ENCODE measurements at places on chromosomes 6 and 20. TPM values are rescaled to one million over a fixed set of nuclear protein-coding genes. Genes with fewer than 3 reads are reported as not detected.

The GJA10 gene
- not detected for polyA plus RNA-seq

The CTSZ gene
- 80.3 TPM for polyA plus RNA-seq

The TP53INP2 gene
- 11.3 TPM for polyA plus RNA-seq

The UBD gene
- polyA plus RNA-seq = 2.3 TPM

The SLC13A3 gene
- 9.0 TPM for polyA plus RNA-seq

The KCNK15 gene
- polyA plus RNA-seq = not detected

The MACROD2 gene
- polyA plus RNA-seq = 14.4 TPM

The BNIP5 gene
- polyA plus RNA-seq = 0.20 TPM

The HLA-DMB gene
- 74.3 TPM for polyA plus RNA-seq

The TMC2 gene
- 0.18 TPM for polyA plus RNA-seq

The GABRR2 gene
- polyA plus RNA-seq = 1.3 TPM

The SH3BGRL2 gene
- 34.9 TPM for polyA plus RNA-seq

The SMOC2 gene
- 25.7 TPM for polyA plus RNA-seq

DNA sequence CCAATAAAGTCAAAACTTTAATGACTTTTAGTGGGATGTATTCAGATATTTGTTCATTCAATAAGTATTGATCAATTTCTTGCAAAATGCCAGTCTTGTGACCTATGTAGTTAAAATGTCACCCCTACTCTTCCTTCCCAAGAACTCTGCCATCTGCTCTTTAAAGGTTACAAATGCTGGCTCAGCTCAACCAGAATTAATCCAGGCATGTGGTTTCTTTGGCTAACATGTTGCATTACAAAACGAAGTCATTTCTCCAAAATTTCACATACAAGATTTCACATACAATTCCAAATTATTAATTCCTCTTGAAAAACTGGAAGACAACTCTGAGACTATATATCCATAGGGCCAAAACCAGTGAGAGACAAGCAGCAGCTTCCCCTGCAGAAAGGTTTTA, 395.7 kb downstream of the PRKN start:
- no peak for DNase-seq

DNA sequence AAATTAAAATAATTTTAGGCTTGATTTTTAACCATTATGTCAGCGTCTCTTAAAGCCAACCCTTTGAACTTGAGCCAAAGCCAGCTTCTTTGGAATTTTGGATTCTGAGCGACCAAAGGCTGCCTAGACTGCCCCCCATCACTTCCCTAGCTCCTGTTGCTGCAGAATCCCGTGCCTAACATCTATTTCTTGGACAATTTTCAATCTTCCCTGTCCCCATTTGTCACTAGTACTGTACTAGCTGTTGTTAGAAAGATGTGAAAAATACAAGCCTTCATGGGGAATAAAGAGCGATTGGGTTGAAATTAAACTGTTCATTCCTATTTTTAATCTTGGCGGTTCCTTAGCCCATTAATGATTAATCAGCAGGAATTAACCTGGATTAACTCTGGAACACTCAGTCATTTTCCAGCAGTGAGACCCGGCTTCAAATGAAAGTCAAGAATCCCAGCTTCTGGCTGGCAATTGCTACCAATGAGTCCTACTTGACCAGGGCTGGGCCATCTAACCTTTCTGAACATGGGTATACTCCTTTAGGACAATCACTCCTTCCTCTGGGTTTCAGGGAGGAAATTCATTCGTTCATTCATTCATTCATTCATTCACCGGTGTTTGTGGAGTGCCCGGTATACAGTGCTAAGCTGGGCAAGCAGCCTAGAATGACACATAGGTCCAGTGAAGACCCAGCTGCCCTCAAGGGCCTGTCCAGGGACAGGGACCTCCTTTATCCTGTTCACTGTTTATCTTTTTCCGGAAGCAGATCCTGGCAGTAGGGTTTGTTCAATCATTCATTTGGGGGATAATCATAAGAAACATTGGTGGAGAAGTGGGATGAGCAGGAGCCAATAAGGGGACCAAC, 1.4 kb upstream of the RRBP1 start:
- DNase-seq = no peak

DNA sequence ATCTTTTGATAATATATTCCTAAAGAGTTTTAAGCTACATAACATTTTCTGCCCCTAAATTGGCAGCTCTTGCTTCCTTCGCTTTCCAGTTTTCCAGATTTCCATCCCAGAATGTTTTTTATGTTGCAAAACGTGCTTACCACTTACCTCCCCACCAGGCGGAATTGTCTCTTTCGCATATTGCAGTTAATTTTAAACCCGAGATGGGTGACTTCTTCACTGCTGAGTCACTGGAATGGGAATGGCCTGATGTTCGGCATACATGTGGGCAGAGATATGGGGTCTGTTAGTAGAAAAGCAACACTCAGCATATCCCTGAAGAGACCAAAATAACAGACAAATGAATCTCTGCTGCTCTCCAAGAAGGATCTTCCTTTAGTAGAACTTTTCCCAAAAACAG, 491.2 kb downstream of the PREX1 start:
- no peak for DNase-seq

- no peak for DNase-seq
Observed at GRCh38 chr6:161303628-161304340, 29.9 kb upstream of the AGPAT4 start.

GRCh38 chr6:160455541-160456213, 107.5 kb downstream of the SLC22A3 start:
- DNase-seq = peak; percentile 39

- no peak for DNase-seq
Observed at GRCh38 chr20:63116412-63117106, 99.4 kb downstream of the YTHDF1 start.

GRCh38 chr6:38651121-38651784, 11.5 kb upstream of the BTBD9 start:
- no peak for DNase-seq

DNA sequence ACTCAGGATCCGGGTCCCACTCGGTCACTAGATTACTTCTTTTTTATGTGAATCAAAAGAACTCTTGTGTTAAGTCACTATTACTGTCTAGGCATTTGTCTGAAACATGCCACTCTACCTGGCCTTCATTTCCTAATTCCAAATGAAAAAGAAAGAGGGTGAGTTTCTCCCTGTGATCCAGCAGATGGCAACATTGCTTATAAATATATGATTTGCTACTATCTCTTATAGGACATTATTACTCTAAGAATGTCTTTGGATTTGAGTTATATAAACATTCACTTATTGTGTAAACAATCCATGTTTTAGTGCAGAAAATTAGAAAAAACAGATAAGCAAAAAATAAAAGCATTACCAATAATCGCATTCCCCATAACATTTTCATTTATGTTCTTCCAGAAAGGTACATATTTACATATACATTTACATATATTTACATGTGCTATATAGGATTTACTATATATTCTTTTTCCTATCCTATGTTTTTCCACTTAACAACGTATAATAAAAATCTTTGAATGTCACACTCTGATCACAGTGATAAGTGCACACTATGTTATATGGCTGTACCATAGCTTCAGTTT, 66.9 kb downstream of the FAXC start:
- no peak for DNase-seq

GRCh38 chr20:51525241-51526105, 17.0 kb downstream of the NFATC2 start:
- DNase-seq = no peak

DNA sequence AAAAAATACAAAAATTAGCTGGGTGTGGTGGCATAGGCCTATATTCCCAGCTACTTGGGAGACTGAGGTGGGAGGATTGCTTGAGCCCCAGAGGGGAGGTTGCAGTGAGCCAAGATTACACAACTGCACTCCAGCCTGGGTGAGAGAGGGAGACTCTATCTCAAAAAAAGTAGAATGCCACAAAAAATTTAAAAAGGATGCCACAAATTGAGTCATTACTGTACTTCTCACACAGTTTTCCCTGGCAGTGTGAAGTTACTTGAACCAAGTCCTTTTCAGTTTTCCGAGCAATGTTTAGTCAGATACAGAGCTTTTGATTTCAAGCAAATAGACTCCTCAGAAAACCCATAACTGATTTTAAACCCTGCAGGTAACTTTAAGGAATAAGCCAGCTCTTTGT, 53.3 kb downstream of the TNFRSF21 start:
- DNase-seq = no peak

- DNase-seq = no peak
Observed at GRCh38 chr20:24332956-24333355, 136.5 kb upstream of the SYNDIG1 start.

GRCh38 chr6:26553264-26553634, 15.1 kb downstream of the HMGN4 start:
- no peak for DNase-seq

DNA sequence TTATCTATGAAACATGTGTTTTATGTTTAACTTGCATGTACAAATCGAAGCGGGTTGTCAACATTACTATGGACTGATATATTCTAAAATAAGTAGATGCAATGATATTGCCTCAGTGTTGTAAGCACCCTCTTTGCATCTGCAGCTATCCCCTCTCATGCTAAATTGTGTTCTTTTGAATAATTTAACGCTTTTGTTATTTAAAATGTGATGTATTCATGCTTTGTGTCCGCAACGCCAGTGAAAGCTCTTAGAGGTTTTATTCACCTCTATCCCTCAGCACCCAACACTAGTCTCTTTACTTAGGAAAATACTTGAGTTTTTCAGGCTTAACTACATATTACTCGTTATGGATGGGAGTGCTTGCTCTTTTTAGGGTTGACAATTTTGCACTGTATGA, 173.7 kb upstream of the ID4 start:
- no peak for DNase-seq

- DNase-seq = no peak
Observed at GRCh38 chr20:62448788-62449187, 21.4 kb upstream of the RBBP8NL start.

- DNase-seq = no peak
Observed at GRCh38 chr20:49573900-49574416, 6.0 kb upstream of the PTGIS start.

GRCh38 chr6:1491591-1492319, 102.4 kb downstream of the FOXF2 start:
- DNase-seq = no peak

- DNase-seq = no peak
Observed at GRCh38 chr6:44621846-44622245, 234.3 kb downstream of the CDC5L start.

DNA sequence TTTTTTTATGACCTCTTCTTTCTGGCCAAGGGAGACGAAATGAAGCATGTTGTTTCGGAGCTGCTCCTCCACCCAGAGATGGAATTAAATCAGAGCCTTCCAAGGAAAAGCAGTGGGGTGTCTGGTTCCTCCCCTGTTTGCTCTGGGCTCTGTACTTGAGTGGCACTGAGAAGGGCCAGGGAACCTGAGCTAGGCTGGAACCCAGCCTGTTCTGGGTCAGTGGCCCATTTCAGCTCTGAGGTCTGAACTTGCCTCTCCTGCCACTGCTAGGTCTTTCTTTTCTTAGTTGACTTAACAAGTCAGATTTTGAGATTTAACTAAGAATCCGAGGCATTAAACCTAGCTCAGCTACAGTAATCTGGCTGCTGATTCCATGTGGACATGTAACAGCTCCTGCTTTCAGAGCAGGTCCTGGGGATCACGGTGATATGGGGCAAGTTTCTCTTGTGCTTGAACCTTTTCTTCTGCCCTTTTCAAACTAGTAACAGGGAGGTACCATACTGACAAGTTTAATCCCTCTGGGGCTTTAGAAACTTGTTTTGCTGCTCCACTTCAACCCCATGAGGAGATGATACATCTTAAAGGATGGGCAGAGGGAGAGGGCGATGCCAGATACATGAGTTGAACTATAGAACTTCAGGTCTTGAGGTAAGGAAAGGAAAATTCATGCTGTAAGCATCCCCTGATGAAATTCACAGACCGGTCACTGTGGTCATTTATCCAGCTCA, 101.1 kb downstream of the SLC24A3 start:
- DNase-seq = no peak

DNA sequence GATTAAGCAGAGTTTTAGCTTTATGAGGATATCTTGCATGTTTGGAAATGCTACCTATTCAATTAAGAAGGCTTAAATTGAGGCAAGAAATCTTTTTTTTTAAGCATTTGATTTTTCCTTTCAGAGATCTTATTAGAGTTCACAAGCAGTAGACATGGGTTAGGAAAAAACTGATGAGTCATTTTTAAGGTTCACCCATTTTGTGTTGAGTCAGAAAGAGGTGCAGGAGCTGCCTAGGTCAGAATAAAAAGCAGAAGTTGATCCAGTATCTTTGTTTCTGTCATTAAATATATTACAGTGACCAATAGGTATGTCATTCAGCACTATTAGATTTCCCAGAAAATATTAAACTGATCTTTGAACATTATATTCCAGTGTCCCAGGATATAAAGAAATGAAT, 306.8 kb downstream of the LMBRD1 start:
- no peak for DNase-seq

GRCh38 chr6:128491610-128492206, 28.7 kb downstream of the PTPRK start:
- no peak for DNase-seq

- no peak for DNase-seq
Observed at GRCh38 chr6:3328145-3328544, 69.4 kb downstream of the PSMG4 start.

DNA sequence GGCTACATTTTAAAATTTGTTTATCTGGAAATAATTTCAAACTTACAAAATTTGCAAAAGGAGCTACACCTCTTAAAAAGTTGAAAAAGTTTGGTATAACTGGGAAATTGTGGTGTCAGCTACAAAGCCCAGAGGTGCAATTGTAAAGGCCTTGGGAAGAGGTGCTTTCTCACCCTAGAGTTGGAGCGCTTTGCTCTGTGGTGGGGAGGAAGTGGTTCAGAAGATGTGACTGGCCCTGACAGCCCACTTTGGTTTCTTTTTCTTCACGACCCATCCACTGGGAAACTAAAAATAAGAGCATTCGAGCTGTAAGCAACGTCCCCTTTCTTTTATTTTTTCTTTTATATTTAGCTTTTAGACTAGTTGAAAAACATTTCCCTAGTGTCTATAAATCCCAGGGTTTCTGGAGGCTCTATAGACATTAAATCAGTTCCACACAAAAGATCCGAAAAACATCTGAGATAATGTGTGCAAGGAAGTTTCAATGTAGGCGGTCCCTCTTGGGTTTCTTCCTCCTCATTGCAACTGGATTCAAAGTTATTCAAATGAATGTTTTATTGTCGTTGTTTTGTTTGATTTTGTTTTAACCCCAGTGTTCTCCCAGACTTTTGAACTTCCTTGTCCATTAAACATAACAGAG, 397.8 kb downstream of the KIF16B start:
- no peak for DNase-seq

GRCh38 chr6:129112591-129112990, 229.7 kb downstream of the LAMA2 start:
- DNase-seq = no peak

- DNase-seq = peak; percentile 53
Observed at GRCh38 chr6:151389618-151390275, 1.6 kb downstream of the ZBTB2 start.

Data from right renal cortex interstitium (tissue), 3 donors.